ENCODE measurements at places on chromosomes 12 and 14.
A peak's percentile ranks its signal among the peaks of the same experiment; 100 is the strongest.

GRCh38 chr14:76015668-76016067 lies 30.1 kb downstream of the IFT43 start:
- DNase-seq = no peak

DNA sequence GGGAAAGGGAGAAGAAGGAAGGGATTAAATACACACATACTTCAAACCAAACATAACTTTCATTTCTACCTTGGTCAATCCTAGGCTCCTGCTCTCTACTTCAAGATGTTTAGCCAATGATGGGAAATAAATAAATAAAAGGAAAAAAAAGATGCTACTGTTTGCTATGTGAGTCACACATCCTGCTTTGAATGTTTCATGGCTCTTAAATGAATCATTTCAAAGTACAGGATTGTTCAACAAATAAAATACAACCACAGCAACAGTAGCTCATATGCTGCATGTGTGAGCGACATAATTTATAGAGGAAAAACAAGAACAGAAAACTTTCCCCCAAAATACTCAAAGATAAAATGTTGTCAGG lies 54.3 kb upstream of the NPFF start:
- DNase-seq = no peak

- no peak for DNase-seq
Measured at GRCh38 chr12:77421152-77421551, 355.8 kb upstream of the E2F7 start.

DNA sequence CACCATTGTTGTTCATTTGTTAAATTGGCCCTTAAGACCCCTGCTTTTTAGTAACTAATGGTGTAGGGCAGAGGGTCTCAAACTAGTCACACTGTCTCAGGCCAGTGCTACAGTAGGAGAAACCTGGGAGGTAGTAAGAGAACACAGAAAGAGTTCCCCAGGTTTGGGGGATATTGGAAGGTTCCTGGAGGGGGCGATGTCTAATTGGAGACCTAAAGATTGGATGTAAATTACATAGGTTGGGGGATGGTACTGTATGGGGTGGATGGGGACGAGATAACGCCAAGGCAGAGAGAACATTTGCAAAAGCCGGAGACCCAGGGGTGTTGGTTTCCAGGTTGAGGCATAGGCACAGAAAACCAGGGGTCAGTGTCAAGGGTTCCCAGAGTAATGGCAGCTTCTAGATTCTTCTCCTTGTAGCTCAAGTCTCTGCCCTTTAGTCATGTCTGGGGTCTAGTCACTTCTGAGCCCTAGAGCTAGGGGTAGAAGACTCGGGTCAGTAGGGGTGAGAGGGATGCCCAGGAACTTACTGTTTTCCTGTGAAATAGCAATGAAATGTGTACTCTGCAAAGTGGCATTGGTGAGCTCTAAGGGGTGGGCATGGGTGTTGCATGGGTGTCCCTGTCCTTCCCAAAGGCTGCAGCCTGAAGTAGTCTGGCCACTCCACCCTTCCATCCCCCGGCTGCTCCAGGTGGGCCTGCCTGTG lies 21.8 kb downstream of the PLEKHG3 start:
- no peak for DNase-seq

DNA sequence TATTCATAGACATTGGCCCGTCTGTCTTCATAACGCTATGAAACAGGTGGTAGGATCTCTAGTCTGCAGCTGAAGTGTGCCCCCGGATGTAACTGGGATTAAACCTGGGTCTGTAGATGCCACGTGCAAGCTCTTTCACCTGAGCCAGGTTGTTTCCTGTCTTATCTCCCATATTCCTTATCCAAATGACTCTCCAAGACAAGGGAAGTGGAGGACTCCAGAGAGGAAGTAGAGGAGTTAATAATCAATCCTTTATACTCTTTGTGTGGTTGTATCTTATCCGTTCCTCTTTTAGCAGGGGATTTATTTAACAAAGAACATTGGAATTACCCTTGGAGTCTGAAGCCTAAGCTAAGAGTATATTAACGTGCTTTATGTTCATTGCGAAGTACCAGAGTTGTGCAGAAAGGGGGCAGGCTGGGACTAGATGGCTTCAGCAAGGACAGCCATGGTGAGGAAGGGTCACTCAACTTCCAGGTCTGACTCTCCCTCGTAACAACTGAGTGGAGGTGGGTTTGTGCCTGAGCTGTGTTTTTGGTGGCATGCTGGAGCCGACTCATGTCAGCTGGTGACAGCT lies 82.8 kb downstream of the RIN3 start:
- no peak for DNase-seq

DNA sequence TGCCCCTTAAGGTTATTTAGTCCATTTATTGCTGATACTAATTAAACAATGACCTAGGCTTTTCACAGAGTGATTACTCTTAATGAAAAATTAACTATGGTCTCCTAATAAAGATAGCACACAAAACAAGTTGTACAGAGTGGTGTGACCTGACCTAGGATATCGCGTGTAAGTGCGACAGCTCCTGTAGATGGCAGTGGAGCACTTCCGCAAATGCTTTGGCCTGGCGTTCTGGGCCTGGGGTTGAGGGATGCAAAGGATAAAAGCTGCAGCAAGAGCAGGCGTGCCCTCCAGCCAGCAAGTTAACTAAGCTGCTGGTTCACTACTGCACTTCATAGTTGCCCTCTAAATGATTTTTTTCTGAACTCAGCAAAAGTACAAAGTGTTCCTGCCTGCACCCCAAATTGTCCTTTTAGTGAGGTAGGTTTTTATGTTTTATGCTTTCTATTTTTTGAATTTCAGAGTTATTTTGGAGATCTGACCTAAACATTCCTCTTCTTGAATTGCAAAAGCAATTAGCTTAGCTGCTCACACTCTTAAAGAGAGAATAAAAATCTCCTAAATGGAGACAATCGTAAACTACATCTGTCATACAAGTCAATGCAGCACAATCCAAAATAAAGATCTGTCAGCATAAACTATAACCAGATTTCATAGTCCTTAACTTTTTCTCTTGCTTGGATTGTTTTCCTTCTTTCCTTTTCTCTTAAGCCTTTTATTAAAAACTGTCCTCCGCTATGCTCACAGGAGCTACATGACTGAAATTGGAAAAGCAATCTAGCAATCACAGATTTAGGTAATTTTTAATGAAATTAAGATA lies 379.6 kb downstream of the LRIG3 start:
- DNase-seq = peak; percentile 65

GRCh38 chr12:2553388-2554126 lies 241.2 kb upstream of the FKBP4 start:
- no peak for DNase-seq

GRCh38 chr12:91327889-91328288 lies 145.3 kb upstream of the DCN start:
- DNase-seq = no peak

DNA sequence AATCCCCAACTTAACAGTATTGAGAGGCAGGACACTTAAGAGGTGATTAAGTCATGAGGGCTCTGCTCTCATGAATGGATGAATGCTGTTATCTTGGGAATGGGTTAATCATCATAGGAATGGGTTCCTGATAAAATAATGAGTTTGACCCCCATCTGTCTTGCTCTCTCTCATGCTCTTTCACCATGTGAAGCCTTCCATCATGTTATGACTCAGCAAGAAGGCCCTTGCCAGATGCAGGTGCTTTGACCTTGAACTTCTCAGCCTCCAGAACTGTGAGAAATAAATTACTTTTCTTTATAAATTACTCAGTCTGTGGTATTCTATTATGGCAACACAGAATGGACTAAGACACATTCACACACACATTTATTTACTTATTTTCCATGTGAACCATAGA lies 89.0 kb upstream of the PPM1H start:
- DNase-seq = no peak

- DNase-seq = no peak
Measured at GRCh38 chr12:52032446-52032803, 18.8 kb upstream of the NR4A1 start.

GRCh38 chr12:6201213-6201608 lies 1.0 kb downstream of the CD9 start:
- DNase-seq = peak; percentile 58

DNA sequence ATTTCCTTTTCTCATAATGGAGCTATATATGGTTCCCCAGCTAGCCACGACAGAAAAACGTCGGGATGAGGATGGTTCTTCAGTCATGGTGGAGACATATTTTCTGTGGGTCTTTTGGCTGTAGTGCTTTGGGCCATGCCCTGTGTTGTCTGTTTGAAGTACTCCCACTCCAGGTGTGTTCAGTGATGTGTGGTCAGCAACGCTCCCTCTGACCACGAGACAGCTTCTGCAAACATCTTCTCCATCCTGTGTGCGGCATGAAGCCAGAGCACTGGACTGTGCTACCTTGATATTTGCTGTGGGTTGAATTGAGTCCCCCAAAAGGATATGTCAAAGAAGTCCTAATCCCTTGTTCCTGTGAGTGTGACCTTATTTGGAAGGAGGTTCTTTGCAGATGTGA lies 931.2 kb downstream of the NRXN3 start:
- DNase-seq = no peak
